ENCODE measurements at places on chromosomes 11 and 22. TPM values are rescaled to one million over a fixed set of nuclear protein-coding genes. Genes with fewer than 3 reads are reported as not detected.

DNAJB7 gene
- not detected for total RNA-seq

NRIP3 gene
- total RNA-seq, result 0.80 TPM

C11orf97 gene
- not detected for total RNA-seq

CCDC89 gene
- 0.12 TPM for total RNA-seq

DNA sequence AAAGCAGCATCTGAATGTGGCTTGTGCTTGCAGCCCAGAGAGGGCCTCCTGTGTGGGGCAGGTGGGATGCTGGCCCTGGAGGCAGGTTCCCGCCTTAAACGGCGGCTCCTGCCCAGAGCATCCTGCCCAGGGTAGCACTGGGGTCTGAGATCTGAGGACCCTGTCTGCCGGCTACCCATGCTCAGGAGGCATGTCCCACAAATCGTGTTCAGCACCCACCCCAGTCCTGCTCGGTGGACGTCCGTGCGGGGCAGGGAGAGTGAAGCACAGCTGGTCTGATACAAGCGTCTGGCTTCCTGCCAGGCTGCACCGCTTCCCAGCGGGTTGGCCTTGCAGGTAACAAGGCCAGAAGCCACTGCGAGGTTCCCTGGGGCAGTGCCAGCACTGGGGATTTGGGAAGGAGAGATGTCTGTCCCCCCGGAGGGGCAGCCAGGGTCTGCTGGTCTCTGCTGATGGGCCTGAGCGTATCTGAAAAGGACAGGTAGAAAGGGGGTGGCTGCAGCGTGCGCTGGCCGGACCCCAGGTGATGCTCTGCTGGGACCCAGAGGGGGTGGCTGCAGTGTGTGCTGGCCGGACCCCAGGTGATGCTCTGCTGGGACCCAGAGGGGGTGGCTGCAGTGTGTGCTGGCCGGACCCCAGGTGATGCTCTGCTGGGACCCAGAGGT is 3.6 kb downstream of the TRABD start:
- no peak for ATAC-seq

MUC6 gene
- total RNA-seq, result not detected

OR51I1 gene
- total RNA-seq, result not detected

All from esophagus mucosa (tissue), 1 donor.